ENCODE measurements at places on chromosomes 5 and 9.
A peak's percentile ranks its signal among the peaks of the same experiment; 100 is the strongest.

DNA sequence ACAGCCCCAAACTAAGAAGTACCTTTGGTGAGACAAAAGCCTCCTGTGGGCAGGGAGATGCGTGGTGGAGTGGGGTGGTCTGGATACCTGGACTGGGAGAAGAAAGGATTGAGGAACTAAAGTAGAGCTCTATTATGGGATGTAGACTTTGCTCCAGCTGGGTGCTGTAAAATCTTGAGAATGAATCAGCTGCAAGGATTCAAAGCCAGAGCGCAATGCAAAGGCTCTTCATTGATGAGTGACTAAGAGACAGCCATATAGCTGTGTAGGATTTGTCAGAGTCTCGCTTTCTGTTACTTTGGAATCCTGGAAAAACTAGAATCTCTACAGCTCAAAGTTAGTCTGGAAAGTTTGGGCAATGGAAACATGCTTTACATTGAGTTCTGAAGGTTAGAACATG, 159.9 kb downstream of the TAF11L14 start:
- no peak for DNase-seq

DNA sequence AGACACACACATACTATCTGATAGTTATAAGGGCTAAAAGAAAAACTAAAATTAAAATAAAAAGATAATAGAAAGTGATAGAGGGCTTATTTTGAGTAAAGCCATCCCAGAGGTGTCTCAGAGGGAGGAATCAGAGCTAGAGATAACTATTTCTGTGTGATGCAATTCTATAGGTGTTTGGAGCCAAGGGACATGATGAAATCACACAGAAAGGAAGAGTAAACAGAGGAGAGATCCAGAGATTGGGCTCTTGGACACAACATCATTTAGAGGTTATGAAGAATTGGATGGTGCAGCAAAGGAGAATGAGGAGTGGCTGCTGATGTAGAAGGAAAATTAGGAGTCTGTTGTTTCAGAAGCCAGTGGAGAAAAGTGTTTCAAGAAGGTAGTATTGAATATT, 393.5 kb downstream of the DIRAS2 start:
- no peak for DNase-seq

DNA sequence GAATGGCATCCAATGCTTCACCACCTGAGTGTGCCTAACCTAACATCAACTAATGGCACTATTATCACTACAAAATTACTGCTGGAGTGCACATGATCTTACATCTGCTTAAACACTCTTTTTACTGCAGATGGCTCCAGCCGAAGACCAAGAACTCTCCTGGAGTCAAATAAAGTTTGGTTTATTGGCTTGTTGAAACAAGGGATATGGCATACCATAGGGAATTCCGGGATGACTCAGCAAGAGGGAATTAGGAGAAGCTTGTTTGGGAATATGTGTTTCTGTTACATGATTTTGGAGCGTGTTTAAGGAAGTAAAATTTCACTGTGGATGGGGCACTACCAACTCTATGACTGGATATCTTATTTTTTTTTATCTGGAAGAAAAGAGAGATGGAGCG, 872.6 kb downstream of the DTWD2 start:
- no peak for DNase-seq

- no peak for DNase-seq
Measured at GRCh38 chr5:114123654-114124053, 238.2 kb upstream of the KCNN2 start.

- no peak for DNase-seq
Measured at GRCh38 chr5:132301344-132302271, 7.4 kb downstream of the SLC22A4 start.

GRCh38 chr9:133428617-133429101, 6.5 kb downstream of the ADAMTS13 start:
- peak; percentile 77 for DNase-seq

DNA sequence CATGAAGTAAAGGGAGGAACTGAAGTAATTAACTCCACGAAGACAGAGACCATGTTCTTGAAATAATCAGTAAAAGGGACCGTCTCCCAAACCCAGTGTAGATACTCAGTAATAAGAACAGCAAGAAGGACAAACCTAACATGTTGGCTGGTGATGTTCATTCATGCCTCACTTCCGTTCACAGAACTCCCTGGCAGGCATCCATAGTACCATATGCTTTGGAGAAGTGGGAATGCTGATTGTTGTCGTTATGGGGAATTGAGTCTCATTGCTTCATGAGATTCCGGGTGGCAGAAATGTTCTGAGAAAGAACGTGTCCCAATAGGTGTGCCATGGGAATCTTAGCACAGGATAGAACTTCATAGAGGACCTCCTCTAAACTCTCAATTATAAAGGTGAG, 452.3 kb downstream of the ZSWIM6 start:
- no peak for DNase-seq

GRCh38 chr9:90815183-90815943, 13.7 kb downstream of the SYK start:
- DNase-seq = no peak

- DNase-seq = peak; percentile 72
Measured at GRCh38 chr5:142324136-142324870, 518 bp downstream of the SPRY4 start.
